ENCODE measurements at places on chromosomes 1 and 21.

DNA sequence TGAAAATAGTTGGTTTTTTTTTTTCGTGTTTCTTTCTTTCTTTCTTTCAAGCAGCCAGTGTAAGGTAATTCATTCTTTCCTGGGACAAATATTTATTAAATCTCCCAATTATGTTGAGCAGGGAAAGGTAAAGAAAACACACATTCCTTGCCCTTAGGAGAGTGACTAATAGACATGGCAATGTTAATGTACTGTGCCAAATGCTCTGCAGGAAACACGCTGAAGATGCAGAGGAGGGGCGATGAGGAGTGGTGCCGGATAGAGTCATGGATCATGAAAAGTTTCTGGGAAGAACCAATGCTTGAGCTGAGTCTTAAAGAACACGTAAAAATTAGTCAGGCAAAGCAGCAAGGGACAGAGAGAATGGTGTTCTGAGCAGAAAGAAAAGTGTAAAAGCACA is 199.2 kb downstream of the DNM3 start:
- DNase-seq = no peak

DNA sequence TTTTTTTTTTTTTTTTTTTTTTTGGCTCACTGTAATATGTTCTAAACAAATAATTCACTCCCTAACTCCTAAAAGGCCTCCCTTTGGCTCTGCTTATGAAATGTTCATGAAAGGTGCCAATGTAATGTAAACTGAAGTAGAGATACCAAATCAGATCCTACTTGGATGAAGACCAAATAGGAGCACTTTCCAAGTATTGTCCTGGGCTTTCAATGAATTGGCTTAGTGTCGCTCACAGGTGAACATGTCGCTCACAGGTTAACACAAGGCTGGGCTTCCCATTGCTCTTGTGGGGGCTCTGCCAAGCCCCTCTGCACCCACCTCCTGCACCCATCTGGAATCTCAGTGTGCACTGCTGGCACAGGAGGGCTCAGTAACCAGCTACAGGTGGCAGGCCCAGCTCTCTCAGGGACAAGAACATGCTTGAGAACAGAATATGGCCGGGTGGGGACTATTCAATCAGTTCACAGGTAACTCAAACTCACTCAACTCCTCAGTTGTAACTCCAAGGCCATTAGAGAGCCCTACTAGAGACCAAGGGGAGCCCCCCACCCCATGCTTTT is 10.6 kb upstream of the CD58 start:
- DNase-seq = no peak

- DNase-seq = no peak
These were observed 610.0 kb downstream of the LMO4 start for GRCh38 chr1:87938631-87939030.

DNA sequence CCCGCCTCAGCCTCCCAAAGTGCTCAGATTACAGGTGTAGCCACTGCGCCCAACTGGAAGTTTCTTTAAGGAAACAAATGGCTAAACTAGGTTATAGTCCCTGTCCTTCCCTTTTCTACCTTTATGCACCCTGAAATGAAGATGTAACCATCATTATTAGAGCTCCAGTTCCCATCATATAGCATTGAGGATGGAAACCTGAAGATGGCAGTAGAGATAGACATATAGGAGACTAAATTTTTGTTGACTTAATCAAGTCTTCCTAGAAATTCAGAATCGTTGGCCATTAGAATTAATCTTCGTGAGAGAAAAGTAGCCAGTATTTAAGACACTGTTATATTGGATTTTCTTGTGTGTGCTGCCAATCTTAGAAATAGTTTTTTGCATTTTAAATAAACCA is 1016.3 kb upstream of the NCAM2 start:
- no peak for DNase-seq

DNA sequence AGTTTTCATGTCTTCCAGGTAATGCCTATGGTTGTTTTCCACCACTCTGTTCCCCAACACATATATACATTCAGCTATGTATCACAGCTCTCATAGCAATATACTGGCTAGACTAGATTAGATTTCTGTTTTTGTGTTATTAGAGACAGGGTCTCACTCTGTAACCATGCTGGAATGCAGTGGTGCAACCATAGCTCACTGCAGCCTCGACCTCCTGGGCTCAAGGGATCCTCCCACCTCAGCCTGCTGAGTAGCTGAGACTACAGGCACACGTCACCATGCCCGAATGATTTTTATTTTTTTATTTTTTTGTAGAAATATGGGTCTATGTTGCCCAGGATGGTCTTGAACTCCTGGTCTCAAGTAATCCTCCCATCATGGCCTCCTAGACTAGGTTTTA is 37.7 kb downstream of the SYNJ1 start:
- no peak for DNase-seq

DNA sequence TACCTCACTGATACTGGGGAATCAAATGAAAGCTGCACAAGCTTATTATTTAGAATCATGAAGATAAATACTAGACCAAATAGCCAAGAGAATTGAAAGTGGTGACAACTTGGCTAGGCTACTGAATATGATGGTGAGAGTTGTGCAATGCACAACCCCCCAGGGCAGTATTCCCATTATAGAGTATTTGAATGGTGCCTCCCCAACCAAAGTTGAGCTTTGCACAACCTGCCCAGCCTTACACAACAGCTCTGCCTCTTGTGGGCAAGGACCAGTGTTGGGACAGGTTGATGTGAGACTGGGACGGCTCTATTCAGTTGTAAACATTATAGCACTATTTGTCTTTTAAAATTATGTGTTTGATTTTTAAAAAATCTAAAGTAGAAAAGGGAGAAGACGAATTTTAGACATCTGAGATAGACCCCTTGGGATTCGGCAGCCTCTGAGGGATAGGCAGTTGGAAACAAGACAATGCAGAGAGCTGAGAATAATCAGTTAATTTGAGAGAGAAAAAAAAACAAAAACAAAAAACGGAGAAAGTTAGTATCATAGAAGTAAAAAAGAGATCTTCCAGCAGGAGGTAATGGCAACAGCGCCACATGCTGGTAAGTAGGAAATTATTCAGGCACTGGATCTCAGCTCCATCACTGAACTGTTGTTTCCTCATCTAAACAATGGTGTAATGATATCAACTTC is 91.0 kb upstream of the KCNA3 start:
- DNase-seq = peak; percentile 29

GRCh38 chr1:31769720-31770390 is 5.7 kb upstream of the ADGRB2 start:
- no peak for DNase-seq

GRCh38 chr1:237287876-237288521 is 246.0 kb downstream of the RYR2 start:
- DNase-seq = no peak

DNA sequence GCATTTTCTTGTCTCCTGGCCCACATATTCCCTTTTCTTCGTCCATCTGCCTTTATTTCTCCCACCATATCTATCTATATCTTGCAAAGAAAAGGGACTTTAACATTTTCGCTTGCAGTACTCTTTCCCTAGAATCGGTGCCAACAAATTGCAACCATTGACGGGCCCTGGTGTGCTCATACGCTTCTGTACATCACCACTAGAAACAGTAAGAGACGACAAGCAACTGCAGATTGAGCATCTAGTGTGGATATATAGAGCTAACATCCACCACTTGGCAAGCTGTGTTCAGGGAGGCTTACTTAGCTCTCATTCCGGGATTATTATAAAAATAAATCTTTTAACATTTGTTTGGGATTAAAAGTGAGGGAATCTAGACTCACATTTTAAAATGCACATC is 230.8 kb upstream of the PKN2 start:
- DNase-seq = no peak

- DNase-seq = peak; percentile 74
These were observed at the start of gene FASLG for GRCh38 chr1:172658871-172659453. Gene FASLG, plus strand, starts transcription at chr1:172659103. Its CDS starts 99 bp downstream, at chr1:172659202.

- DNase-seq = no peak
These were observed 10.1 kb downstream of the NEK7 start for GRCh38 chr1:198166900-198167299.

GRCh38 chr1:31348449-31348848 is 24.4 kb downstream of the FABP3 start:
- DNase-seq = no peak
